ENCODE measurements at places on chromosomes 2 and 18.

GRCh38 chr2:241029599-241030332, 31.3 kb downstream of the SNED1 start:
- no peak for DNase-seq

DNA sequence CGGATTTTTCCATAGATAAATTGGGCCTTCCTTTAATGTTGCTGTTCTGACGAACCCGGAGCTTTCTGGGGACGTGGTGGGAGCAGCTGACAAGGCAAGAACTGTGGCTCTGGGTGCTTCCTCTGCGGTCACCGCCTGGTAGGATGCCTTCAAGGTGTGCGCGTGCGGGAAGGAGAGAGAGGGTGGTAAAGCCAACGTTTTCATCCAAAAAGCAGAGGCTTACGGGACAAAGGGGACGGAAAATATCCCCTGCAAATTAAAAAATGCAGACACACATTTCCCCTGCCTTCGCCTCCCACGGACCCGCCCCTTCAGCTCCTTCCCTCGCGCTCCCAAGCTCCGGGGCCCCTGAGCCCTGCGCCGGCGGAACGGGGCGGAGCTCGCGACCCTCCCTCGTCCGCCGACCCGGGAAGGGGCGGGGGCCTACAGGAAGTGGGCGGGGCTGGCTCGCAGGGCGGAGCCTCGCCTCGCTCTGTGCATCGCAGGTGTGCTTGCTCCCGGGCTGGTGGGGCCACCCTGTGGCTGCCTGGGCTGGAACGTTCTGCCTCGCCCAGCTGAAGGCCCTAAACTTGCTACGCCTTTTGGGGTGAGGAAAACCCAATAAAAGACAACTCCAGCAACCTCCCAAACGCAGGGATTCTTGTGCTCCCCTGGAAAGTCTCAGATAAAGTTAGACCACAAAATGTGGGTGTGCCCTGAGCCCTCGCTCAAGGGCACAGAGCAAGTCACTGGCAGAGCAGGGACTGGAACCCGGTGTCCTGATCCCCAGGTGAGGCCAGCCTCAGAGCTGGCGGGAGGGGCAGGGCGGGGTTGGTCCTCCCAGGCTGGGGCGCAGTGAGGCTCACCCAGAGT, 25.4 kb upstream of the SLC66A3 start:
- DNase-seq: peak; percentile 57

DNA sequence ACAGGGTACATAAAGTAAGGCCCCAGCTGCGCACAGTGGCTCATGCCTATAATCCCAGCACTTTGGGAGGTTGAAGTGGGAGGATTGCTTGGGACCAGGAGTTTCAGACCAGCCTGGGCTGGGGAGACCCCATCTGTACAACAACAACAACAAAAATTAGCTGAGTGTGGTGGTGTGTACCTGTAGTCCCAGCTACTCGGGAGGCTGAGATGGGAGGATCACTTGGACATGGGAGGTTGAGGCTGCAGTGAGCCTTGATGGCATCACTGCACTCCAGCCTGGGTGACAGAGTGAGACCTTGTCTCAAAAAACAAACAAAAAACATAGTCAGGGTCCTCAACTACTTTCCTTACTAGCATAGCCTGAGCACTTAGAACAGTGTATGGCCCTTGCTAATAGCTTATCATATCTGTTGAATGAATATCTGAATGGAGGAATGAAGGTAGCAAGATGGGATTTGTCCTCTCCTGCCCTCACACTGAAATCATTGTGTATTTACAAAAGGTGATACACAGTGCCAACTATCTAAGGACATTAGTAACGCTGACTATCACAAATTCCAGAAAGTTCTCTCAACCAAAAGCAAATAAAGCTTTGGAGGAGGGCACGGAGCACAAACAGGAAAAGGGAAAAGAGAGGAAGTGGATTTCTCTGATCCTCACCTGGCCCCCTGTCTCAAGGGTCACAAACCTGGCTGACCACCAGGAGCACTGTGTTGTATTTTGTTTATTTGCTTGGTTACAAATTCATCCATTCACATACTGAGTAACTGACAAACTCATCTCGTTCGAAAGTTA, 38.1 kb downstream of the L3MBTL4 start:
- DNase-seq: no peak

DNA sequence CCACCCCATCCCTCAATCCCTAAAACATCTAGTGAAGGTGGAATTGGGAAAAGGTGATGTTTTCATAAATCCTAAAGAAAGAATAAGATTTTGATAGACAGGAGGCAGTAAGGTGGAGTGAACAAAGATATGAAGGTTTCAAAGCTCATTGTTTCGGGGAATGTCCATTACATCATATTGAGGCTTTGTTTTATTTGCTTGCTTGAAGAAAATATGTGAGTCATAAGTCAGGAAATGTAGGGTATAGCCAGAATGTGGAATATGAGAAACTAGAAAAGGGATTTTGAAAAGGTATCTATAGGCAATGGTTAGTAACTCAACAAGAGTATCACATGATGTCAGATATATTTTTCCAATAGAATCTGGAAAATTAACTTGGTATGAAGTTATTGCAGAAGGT, 1178.5 kb upstream of the ACVR2A start:
- DNase-seq: peak; percentile 17

GRCh38 chr2:206088248-206088647, 2.3 kb upstream of the INO80D start:
- DNase-seq: no peak

DNA sequence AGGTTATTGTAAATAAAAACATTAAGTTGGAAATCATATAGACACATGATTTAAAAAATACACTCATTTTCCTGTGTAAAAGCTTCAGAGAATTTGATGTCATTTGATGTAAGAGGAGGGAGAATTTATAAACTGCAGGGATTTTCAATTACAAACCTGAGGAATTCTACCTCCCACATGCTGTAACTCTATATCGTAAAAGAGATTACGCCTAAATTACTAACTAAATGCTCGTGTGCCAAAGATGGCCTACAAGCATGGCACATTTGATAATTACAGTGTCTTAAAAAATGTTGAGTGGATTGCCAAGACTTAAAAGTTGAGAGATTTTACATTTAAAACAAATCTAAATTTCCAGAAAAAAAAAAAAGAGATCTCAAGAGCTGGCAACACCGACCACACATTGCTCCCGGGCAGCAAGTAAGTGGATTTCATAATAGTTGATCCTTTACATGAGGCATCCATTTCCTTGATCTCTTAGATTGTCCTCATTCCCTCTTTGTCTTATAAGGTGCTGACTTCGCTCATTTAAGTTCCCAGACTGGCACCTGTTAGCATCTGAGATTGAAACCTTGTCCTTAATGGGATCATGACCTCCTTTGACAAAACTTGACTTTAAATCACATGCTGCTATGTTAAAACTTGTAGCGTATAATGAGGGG, 840.3 kb upstream of the ZEB2 start:
- DNase-seq: no peak

GRCh38 chr2:3602553-3603339, 7.8 kb downstream of the COLEC11 start:
- no peak for DNase-seq

GRCh38 chr2:46983065-46983801, 67.6 kb upstream of the MCFD2 start:
- DNase-seq: no peak

GRCh38 chr2:110993557-110994231, 127.0 kb upstream of the BCL2L11 start:
- peak; percentile 19 for DNase-seq

- DNase-seq: no peak
These were observed 367.5 kb upstream of the MMADHC start for GRCh38 chr2:149954981-149955600.

- DNase-seq: no peak
These were observed 619 bp downstream of the GALM start for GRCh38 chr2:38666556-38666910.

DNA sequence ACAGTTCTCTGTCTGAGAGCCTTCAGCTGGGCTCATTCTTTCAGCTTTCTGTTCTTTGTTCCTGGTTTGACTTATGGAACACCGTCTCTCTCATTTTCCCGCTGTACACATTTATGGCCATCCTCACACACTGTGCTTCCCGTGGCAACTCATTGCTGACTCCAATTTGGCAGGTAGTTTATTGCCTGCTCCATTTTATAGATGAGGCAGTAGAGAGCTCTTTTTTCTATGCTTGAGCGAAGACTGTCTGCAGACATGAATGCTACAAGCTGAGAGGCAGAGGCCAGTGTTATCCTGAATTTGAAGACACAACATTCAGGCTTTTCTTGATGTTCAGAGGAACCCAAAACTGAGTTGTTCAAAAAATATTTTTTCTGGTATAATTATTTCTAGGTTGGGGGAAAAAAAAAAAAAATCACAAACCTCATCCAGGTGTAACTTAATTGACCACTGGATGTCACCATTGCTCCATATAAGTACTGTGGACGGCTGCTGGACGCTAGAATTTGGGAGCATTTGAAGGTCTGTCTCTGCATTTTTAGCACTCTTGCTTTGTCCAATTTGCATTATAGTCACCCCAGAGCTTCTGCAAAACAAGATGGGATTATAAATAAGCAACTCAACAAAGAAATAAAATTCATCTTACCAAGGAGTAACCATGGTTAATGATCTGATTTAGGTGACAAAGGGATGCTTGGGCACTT, 83.5 kb downstream of the HRH4 start:
- DNase-seq: peak; percentile 42

DNA sequence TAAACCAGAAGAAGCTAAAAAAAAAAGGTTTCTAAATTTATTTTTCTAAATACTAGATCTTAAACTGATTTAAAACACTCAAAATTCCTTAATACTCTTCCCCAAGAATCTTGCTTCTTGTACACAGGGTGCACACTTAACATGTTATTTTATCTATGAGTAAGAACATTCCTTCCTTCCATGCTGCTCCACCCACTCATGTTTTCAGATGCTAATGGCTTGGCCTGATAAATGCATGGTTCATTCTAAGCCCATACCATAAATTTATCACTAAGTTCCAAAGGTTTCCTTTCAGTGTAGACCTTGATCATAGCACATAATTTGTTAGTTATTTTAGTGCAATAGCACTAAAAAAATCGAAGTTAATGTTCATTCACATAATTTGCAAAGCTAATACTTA, 8.1 kb downstream of the FBXO48 start:
- DNase-seq: no peak

DNA sequence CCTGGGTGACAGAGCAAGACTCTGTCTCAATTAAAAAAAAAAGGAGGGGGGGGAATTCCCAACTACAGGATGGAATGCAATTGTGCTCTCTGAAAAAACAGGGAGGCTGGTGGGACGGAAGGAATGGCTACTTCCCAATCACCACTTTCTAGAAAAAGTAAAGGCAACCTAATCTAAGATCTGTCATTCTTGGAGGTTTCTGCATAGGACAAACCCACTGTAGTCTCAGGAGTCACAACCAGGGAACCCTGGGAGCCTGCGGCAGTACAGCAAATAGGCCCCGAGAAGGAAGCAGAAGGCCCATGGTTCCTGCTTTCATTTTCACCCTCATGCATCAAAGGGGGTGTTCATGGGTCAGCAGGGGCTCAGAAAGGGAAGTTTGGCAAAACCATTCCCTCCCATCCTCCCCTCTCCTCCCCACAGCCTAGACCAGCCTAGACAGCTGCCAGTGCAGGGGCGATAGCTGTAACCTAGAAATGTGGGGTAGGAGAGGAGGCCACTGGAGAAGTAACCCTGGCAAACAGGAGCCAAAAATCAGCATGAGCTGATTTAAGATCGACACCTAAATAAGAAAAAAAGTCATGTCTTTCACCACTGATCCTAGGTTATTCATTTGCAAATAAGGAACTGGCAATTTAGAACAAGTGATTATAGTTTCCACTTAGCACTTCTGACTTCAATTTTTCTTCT, 48.0 kb downstream of the TRABD2A start:
- DNase-seq: no peak

Data from RWPE1 (cell line).